Panc1 (cell line): ENCODE measurements at places on chromosomes 1 and 21.

DNA sequence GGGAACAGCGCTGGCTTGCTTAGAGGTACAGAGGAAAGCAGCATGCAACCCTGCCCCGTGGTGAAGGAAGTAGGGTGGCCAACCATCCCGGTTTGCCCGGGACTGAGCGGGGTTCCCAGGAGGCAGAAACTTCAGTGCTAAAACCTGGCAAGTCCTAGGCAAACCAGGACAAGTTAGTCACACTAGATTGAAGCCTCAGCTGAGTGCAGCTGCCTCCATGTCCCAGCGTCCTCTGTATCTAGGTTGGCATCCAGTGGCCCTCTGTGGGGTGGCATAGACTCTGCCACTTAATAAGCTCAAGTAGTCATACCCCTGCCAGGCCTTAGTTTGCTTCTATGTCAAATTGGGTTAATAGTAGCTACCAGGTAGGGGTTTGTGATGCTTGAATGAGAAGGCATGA lies 67.1 kb downstream of the ATP2B4 start:
- DNase-seq = no peak

GRCh38 chr1:105652109-105652508 lies 1404.4 kb upstream of the PRMT6 start:
- DNase-seq = no peak

- no peak for DNase-seq
Observed at GRCh38 chr1:162649583-162649982, 17.3 kb downstream of the DDR2 start.

DNA sequence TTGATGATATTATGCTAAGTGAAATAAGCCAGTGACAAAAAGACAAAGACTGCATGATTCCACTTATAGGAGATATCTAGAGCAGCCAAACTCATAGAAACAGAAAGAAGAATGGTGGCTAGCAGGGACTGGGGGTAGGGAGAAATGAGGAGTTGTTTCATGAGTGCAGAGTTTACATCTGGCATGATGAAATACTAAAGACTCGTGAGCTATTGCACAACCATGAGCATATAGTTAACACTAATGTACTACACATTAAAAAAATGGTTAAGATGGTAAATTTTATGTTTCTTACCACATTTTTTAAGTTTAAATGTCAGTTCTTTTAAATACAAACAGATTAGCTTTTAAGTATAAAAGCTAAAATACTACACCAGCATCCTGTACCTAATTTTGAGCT lies 57.8 kb downstream of the ESRRG start:
- no peak for DNase-seq

DNA sequence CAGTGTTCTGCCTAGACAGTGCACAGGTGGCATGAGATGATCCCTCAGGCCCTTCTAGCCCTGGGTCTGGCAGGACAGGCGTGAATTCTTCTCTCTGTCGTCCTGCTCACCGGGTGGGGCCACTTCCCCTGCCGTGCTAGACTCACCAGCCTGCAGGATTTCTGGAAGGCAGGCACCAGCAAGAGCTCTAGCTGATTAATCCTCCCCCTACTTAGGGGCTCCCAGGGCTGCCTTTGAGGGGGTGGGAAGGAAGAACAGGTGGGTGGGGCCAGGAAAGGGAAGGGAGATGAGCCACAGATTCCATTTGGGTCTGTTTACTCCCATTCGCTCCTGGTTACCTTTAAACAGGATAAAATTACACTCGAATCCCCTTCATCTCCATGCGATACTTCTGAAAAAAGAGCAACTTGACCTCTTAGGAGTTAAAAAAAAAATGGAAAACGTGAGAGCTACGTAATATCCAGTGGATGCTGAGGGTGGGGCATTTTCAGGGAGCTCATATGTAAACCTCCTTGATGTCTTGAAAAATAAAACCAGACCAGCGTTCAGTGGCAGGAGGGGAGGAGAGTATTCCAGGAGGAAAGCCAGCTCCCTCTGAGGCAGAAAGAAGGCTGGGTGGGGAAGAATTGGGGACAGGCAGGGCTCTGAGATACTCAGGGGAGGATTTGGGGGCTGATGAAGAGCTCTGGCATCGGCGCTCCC lies 665.5 kb downstream of the PTPRU start:
- DNase-seq = no peak

DNA sequence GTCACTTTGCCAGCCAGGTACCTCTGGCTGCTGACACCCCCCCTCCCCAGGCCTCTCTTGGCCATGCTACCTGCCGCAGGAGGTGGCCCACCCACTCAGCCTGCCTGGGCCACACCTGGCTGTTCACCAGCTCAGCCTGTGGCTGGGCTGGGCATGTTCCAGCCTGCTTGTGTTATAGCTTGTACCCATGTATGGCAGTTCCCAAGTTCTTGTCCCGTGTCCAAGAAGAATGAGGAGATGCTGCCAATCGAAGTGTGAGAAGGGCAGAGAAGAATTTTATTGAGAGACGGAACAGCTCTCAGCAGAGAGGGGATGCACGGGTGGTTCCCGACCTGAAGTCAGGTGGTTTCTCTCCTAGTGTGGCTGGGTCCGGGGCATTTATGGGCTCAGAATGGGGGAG lies 3.9 kb upstream of the MMEL1 start:
- DNase-seq = no peak

GRCh38 chr21:15893902-15894301 lies 164.1 kb downstream of the USP25 start:
- no peak for DNase-seq

GRCh38 chr1:108140177-108140576 lies 60.0 kb downstream of the SLC25A24 start:
- DNase-seq = no peak

DNA sequence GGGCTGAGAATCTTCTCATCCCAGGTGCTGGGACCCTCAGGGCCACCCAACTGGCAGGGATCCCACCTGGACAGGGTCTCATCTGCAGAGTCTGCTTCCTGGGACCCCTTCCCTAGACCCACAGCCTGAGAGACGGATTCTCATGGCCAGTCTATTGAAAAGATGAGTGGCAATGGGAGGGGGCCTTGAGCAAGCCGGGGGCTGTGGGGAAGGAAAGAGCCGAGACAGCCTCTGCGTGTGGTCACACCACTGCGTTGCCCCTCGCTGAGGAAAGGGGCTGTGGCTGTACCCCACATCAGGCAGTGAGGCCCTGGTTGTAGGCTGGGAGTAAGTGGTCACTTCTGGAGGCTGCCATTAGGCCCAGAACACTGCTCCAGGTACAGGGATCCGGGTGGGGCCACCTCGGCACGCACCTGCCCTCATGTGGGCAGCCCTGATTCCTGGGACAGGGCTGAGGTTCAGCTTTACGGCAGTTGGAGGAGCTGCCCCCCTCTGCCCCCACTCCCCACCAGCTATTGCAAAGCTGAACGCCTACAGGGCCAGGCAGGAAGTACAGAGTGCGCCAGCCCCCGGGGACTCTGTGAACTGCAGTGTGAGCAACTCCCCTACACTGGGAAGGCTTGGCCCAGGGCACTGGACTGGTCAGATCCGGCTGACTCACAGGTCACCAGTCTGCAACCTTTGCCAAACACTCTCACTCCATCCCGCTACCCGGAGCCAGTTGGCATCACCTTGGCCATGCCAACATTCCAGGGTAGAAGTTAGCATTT lies 106.9 kb downstream of the RIPK4 start:
- no peak for DNase-seq

DNA sequence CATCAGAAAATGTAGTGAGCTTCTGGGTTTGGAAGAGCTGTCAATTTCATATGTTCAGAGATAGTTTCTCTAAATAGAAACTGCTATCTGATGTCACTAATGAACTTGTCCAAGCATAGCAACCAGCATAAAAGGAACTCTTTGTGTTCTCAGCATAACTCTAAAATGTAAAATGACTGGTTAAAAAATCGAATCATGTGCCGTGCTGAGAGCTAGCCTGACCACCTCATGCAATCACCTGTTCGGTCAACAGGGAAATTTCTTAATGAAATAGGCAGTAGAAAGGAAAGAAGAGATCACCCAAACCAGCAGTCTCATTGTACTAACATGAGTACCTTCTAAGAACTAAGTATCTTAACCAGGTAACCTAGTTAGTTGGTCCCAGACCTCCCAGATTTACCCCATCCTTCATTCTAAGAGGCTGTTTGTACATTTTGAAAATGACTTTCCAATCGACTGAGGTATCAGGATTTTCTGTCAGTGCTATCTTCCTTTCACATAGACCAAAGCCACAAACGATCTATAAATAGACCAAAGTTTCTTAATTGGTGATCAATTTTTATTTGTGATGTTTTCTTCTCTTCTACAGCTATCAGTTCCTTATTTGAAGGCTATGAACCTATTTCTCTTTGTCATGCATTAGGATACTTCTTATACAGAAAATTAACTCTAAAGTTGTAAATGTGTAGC lies 147.3 kb downstream of the TLR5 start:
- DNase-seq = no peak

- DNase-seq = no peak
Observed at GRCh38 chr1:5847013-5847659, 145.1 kb downstream of the NPHP4 start.

DNA sequence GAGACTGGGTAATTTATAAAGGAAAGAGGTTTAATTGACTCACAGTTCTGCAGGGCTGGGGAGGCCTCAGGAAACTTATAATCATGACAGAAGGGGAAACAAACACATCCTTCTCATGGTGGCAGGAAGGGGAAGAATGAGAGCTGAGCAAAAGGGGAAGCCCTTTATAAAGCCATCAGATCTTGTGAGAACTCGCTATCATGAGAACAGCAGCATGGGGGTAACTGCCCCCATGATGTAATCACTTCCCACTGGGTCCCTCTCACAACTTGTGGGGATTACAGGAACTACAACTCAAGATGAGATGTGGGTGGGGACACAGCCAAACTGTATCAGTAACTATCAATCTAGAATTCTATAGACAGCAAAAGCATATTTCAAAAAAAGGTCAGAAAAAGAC lies 64.7 kb upstream of the ACTRT2 start:
- DNase-seq = no peak

- no peak for DNase-seq
Observed at GRCh38 chr1:23168079-23168444, 594 bp downstream of the LUZP1 start.

DNA sequence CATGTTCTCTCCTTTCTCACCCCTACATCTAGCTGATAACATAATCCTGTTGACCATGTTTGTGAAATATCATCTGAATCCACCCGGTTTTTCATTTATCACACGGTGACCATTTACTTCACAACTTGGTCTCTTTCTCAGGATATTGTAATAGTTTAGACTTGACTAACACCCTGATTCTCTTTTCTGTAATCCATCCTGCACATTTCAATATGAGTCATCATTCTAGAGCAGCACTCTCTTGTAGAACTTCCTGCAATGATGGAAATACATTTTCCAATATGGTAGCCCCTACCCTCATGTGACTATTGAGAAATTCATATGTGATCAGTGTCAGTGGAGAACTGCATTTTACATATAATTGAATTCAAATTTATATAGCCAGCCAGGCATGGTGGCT lies 2.3 kb upstream of the JAM2 start:
- DNase-seq = no peak

- no peak for DNase-seq
Observed at GRCh38 chr21:28253961-28254360, 738.7 kb downstream of the LTN1 start.

GRCh38 chr1:62746086-62746808 lies 37.7 kb upstream of the ATG4C start:
- peak; percentile 51 for DNase-seq

GRCh38 chr1:227073786-227074185 lies 133.7 kb downstream of the COQ8A start:
- no peak for DNase-seq

DNA sequence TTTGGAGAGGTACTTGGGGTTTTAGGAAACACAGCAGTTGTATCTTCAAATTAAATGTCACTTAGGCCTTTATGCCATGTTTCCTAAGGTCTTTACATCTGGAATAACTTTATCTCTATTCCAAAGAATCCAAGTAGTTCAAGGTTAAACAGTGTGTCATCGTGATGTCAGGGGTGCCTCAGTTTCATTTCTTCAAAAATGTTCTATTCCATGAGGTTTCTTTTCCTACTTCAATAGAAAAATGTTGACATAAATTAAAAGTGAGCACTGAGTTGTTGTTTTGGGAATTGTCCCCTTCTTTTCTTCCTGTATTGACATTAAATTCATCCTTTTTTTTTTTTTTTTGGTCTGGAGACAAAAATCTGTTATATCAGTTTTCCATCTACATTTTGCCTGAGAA lies 160.6 kb upstream of the C21orf91 start:
- DNase-seq = no peak

GRCh38 chr1:186438567-186438966 lies 22.3 kb downstream of the PDC start:
- DNase-seq = no peak

DNA sequence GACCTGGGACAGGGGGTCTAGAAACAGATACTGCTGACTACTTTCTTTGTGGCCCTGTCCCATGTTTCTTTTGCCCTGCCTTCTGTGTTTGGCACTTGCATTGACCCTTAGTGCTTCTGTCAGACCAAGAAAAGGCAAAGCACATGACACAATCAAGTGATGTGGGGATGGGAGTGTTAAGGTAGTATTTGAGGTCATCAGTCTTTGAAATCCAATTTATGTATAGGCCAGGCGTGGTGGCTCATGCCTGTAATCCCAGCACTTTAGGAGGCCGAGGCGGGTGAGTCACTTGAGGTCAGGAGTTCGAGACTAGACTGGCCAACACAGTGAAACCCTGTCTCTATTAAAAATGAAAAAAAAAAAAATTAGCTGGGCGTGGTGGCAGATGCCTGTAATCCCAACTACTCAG lies 26.0 kb downstream of the SERBP1 start:
- no peak for DNase-seq

DNA sequence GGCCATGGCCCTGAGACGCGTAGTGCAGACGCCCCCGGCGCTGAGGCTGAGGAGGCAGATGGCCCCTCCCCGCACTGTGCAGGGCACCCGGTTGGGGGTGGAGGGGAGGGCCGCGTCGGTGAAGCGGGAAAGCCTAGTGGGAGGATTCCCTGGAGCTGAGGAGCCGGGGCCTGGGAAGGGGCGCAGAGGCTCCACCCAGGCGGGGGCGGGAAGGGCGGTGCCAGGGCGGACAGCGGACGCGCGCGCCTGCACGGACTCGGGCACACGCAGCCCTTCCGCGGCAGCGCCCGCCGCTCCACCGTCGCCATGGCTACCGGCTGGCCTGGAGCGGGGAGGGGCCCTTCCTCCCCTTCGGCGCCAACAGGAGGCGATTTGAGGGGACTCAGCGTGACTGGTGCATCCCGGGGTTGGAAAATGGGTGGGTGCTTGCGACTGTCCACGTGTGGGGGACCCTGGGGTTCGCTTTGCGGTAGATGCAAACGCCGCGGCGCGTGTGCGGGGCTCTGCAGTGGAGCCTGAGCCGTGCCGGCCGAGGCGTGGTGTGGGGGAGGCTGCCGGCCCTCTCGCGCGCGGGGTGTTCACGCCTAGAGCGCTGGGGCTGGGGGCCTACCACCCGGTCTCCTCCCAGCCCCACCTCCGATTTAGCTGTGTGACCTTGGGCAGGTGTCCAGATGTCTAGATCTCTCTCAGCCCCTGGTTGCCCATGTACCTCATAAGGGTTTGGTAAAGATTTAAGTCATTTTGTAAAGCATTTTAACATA lies 35.1 kb downstream of the PTPRF start:
- no peak for DNase-seq
